ENCODE measurements at places on chromosomes 5 and 9. TPM values are rescaled to one million over a fixed set of nuclear protein-coding genes. Genes with fewer than 3 reads are reported as not detected.

The ZDHHC11 gene
- total RNA-seq: 19.1 TPM

The SHISAL2B gene
- total RNA-seq: not detected

The WASHC1 gene
- 4.9 TPM for total RNA-seq

The TAF11L5 gene
- not detected for total RNA-seq

The GRXCR2 gene
- not detected for total RNA-seq

The BAAT gene
- 459 TPM for total RNA-seq

The CTXN3 gene
- total RNA-seq: not detected

The WWC1 gene
- 11.2 TPM for total RNA-seq

- DNase-seq: no peak
Measured at GRCh38 chr9:137963525-137963924, 85.9 kb downstream of the CACNA1B start.

- no peak for DNase-seq
Measured at GRCh38 chr9:87378676-87379075, 119.0 kb upstream of the DAPK1 start.

DNA sequence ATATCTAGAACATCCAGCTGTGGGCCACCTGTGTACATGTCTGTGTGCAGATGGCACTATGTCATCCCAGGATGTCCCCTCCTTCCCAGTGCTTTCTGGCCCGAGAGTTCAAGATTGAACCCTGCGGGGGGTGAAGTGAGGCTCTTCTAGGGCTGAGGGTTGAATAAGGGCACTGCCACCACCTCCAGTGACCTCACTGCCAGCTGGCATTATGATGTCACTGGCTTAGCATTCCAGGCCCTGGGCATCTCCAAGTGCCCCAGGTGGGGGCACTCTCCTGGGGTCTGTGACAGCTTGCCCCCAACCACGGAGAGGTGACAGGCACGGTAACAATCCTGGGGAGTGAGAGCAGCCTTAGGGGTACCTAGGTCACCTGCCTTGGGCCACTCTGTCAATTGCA is 27.1 kb downstream of the CXXC5 start:
- no peak for DNase-seq

DNA sequence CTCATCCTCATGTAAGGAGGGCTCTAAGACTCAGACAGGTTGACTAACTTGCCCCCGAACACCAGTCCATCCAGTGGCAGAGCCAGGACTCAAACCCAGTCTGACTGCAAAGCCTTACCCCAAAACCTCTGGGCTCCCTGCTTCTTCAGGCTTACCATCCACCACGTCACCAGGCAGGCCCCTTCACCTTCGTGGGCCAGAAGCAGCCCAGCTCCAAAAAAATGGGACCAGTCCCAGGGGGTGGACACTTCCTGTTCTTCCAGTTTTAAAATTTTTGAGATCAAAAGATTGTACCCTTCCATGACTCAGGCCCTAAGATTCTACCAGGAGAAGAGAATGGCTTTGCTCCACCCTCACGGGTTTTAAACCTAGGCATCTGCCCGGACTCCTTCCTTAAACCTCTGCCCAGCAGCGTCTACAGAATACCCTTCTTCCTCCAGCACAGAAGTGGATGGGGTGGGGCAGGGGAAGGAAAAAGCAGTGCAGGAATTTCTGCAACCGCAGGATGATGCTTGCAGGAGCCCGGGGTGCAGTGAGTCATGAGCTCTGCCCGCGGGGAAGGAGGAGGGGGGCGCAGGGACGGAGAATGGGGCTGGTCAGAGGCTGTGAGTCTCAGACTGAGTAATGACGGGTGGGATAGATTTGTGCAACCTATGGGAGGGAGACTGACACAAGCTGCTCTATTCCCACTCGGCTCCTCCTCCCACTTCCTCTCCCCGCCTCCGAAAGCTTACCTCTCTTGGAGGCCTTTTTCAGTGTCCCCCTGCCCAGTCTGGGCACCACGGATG is 50.4 kb upstream of the STXBP1 start:
- no peak for DNase-seq

GRCh38 chr9:75992482-75993206 is 102.2 kb downstream of the PCSK5 start:
- no peak for DNase-seq

DNA sequence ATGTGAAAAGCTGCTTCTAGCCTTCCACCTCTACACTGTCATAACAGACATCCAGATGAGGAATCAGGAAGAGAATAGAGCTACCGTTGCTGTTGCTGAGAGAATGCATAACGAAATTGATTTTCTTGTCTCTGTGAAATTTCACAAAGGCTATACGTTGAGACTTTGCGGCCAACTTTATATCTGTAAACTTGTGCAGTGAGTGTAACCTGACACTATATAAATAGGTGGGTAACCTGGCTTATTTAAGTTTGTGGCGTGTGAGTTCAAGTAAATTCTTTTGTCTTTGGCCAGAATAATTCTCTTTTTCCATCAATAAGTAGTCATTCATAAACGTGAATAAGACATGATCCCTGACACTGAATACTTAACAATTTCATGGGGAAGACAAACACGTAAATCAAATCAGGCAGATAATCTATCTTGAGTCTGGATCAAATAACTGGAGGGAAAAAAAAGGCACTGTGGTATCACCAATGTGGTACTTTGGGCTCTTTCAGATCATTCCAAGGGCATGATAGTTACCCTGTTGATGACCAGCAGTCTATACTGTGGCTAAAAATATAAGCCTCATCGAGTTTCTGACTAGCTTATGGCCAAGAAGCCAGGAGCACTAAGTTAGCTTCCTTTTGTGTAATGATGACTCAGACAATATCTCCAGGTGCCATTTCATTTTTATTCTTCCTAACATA is 98.2 kb upstream of the RASA1 start:
- no peak for DNase-seq

DNA sequence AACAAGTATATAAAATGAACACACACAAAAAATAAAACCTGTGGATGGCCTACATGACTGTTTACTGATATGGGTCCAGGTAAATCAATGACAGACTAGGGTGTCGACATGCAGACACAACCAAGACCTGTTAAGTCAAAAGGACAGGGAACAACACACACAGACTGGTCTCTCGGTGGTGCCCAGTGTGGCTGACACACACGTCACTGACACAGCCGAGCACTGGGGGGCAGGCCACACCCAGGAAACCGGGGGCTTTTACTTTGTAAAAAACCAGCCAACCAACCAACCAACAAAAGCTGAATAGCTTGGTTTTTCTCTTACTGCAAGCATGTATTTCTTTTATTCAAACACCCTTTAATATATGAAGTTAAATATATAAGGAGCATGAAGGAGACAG is 5.0 kb downstream of the FAM163B start:
- DNase-seq: no peak

DNA sequence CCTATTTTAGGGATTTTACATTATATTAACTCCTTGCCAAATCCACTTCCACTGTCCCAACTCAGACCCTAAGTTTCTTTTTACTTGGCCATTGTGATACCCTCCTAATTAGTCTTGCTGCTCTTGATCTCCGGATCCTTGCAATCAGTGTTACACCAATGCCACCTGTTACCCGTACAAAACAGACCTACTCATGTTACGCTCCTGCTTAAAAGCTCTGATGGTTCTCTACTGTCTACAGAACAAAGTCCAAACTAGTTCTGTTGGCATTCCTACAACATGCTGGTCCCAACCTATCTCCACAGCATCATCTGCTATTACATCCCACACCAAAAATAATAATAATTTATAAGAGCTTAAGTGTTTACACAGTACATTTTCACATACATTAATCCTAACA is 9.8 kb downstream of the ECPAS start:
- DNase-seq: no peak

DNA sequence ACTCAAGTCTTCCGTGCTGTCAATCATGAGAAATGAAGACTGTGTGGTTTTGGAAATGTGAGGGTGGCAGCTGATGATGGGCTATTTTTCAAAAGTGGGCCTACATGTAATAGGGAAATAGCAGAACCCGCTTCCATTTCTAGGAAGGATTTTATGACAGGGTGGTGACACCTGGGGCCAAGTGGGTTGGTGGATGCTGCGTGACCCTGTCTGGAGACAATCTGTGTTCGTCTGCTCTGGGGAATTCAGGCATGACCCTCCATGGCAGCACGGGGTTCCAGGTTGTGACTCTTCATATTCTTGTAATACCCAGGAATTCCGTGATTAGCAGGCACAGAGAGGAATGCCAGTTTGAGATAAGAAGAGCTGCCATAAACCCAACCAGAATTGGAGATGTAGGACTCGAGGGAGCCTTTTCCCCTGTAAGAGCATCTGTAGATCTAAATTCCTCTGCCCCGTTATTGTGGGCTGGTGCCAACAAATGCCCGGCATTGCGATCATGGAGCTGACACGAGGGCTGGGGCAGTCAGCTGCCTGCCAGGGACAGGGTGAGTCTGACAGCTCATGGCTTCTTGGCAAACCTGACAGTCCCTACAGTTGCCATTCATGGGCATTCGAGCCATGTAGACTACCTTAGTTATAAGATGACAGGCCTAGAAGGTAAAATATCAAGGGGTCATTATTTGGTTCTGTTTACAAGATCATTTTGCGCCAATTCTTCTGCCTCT is 279.7 kb downstream of the GADD45G start:
- peak; percentile 42 for DNase-seq

- DNase-seq: no peak
Measured at GRCh38 chr5:160061770-160062169, 52.8 kb downstream of the TTC1 start.

- no peak for DNase-seq
Measured at GRCh38 chr5:174535669-174536068, 188.7 kb upstream of the MSX2 start.

DNA sequence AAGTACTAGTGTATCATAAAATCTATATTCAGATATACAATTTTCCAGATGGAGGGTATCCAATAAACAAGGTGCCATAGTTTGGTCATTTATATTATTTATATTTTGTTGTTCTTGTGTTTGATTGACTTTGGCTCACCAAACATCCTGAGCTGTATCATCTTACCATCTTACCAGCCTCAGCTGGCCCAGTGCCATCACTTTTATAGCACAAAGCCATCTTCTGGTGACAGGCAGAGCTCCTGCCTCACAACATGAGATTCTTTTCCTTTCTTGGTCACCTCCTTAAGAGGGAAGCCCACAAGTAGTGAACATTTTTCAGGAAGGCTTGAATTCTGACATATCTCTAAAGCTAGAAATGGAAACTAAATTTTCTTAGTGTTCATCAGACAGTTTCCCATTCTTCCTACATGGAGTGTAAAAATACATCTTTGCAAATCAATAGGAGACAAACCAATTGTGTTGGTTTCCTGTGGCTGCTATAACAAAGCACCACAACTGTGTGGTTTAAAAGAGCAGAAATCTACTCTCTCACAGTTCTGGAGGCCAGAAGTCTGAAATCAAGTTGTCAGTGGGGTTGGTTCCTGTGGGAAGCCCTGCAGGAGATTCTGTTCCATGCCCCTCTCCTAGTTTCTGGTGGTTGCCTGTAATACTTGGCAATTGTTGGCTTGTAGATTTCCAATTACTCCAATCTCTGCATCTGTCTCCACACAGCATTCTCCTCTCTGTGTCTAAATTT is 341.8 kb downstream of the MAN2A1 start:
- DNase-seq: no peak

- DNase-seq: no peak
Measured at GRCh38 chr9:84583866-84584265, 85.7 kb upstream of the NTRK2 start.

- DNase-seq: no peak
Measured at GRCh38 chr5:168974082-168974481, 326.9 kb downstream of the SLIT3 start.

GRCh38 chr5:72955143-72955767 is 586 bp upstream of the FCHO2 start:
- peak; percentile 85 for DNase-seq
